Psoas muscle (tissue), 8 donors: ENCODE measurements at places on chromosomes 13 and 19. TPM values are rescaled to one million over a fixed set of nuclear protein-coding genes. Genes with fewer than 3 reads are reported as not detected.

- no peak for DNase-seq
Observed at GRCh38 chr19:55333870-55334269, 5.8 kb upstream of the KMT5C start.

DNA sequence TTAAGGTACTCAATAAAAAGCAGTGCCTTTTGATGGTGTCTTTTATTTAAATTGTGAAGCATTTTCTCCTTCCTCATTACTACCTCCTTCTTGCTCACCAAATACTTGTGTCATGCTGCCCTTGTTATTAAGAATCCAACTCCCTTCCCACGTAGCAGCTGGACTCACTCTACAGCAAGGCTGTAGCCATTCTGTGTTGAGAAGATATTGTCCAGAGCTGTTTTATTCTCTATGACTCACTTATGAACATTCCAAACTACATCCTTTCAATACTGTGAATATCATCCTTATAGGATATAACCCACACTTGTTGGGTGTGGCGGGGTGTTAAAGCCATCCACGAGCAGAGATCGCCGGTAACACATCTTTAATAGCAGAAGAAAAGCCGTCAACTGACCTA is 1671.5 kb upstream of the SLC10A2 start:
- no peak for DNase-seq

DNA sequence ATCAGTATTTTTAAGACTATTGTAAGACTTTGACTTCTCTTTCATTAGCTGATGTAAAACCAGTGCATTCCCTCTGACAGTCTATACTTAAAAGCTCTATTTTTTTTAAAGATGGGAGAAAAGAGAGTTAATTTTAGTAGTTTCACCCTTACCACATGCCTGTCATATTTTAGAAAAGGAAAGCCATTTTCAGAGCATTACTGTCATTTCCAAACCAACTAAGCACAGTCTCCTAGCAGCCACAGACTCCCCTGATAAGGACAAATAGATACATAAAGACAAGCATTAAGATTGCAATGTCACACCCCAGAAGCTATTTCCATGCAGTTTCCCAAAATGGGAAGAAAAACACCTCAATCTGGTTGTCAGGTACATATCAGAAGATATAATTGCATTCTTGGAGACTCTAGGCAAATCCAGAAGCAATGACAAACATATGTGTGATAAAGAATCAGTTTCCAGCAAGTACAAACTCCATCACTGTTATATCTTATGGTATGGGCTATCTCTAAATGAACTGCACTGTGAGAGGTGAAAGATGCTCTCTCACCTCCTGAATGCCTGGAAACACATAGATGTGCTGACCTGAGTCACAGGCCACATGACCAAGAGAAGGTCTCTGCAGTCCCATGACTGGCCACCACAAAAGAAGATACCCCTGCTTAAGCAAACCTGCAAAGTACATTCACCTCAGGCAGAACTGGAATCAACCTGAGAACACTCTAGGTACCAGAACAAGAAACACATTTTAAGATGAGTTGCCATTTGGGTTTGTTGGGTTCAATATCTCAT is 303.3 kb downstream of the POU4F1 start:
- DNase-seq: no peak

REXO1 gene
- total RNA-seq: 20.0 TPM

ADAMTS10 gene
- 2.9 TPM for total RNA-seq
